ENCODE measurements at places on chromosomes 6 and 20.
A peak's percentile ranks its signal among the peaks of the same experiment; 100 is the strongest.

DNA sequence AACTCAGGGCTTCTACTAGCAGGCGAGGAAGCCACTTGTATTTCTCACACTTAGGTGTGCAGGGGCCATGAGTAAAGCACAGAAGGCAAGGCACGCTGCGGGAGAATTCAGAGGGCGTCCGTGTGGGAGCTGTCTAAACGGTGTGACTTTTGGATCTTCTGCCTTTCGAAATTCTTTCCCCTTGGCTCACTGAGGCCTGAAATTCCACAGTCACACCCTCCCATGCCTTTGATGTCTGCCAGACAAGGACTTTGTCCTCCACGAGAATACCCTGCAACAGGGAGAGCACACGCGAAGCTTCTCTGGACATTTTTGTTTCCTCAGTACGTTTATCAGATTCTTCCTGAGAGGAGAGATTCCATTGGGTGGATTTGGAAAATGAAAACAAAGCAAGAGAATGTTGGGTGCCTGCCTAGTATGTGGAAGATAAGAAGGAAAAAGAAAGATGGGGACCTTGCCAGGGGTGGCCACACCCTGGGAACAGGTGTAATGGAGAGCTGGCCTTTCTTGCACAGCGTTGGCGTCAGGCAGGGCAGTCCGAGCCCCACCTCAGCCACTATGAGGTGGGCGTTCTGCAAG is 235.7 kb downstream of the MYLK4 start:
- DNase-seq: no peak

DNA sequence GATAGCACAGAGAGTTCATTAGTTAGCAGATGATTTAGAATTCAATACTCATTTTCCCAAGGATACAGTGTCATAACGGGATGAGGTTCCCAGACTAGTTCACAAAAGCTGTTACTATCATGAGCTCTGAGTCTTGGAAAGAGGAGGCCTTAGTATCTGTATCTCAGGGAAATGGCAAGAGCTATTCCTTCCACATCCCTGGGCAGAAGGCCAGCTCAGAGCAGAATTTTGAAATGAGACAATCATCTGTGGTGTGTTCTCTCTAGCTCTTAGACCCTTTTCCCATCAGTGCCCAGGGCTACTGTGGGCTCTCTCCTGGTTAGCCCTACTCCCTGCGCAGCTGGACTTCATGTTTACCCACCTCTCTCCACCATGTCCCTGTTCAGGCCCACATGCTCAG is 64.5 kb downstream of the JAG1 start:
- no peak for DNase-seq

GRCh38 chr6:143570147-143570853 is 58.8 kb upstream of the FUCA2 start:
- DNase-seq: no peak

GRCh38 chr6:145863988-145864616 is 49.5 kb upstream of the FBXO30 start:
- no peak for DNase-seq

DNA sequence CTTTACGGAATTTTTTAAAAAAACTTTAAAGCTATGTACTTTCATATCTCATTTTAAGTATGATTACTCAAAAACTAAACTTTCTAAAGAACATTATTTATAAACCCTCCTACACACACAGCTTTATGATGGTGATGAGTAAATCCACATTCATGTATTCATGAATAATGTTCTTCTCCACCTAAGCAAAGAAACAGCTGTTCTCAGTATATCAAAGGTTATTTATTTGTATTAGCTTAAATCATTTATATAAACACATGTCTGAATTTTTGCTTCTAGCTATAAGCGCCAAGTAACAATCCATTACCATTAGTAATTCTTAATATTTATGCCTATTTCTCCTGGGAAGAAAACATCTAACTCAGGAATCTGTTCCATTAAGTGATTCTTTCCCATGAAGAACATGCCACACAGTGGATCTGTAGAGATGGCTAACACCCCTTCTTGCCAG is 63.3 kb downstream of the SMLR1 start:
- DNase-seq: no peak

- DNase-seq: peak; percentile 44
Observed at GRCh38 chr20:19735446-19735845, 22.6 kb upstream of the RIN2 start.

GRCh38 chr6:40640599-40641227 is 53.5 kb upstream of the LRFN2 start:
- DNase-seq: no peak

DNA sequence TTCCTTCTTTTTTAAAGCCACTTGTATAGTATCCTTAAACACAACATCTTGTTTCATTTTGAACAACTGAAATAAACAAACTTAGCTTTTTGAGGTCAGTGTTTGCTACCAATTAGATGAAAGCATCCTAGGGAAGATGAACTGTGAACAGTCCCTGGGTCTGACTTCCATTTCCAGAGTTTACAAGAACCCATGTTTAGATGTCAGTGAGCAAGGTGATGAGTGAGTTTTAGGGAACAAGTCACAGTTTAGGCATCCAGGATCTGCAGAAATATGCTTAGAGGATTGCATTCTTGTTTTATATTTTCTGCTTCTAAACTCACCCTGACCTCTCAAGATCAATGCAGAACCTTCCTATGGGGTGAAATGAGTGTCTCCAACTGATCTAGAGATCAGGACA is 3.0 kb downstream of the ZC2HC1B start:
- no peak for DNase-seq

- DNase-seq: no peak
Observed at GRCh38 chr20:44706301-44707017, 8.7 kb upstream of the CCN5 start.

DNA sequence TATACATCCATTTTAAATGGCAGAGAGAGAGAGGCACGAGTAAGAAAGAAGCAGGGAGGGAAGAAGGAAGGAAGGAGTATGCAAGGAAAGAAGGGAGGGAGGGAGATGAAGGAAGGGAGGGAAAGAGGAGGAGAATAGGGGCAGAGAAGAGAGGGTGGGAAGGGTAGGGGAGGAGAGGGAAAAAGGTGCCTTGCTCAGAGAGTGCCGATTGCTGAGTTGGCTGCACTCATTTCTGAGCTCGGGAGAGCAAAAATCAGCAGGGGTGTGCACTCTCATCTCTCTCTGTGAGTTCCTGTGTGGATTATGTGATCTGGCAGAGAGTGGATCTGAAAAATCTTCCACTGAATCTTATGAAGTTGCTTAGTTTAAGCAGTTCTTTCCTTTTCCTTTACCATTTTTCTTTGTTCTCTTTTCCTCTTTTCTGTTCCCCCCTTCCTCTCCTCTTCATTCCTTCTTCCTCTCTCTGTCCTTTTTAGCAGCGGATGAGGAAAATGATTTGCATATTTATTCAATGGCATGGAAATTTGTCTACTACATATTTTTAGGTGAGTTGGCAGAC is 108.7 kb downstream of the PERP start:
- no peak for DNase-seq

DNA sequence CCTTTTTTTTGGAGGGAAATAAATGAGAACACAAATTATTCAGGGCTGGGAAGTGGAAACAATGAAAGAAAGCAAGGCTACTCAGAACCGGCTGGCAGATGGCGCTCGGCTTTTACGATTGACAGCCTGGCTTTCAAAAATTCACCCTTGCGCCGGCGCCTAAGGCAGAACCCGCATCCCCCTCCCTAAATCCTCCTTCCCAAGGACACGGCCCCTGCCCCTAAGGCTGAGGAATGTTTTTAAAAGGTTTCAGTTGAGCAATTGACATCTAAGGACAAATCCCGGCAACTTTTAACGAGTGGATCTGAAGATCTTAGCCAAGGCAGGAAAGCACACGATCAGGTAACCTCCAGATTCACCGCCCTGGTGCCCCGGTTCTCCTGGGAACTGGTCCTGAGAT is 16.3 kb downstream of the GNAS start:
- peak; percentile 66 for DNase-seq

Measured in SHP77 (cell line).